ENCODE measurements at places on chromosomes 5 and 9. TPM values are rescaled to one million over a fixed set of nuclear protein-coding genes. Genes with fewer than 3 reads are reported as not detected.
A peak's percentile ranks its signal among the peaks of the same experiment; 100 is the strongest.

MRNIP gene
- total RNA-seq = 40.5 TPM

ZNF346 gene
- 26.2 TPM for total RNA-seq

- peak; percentile 36 for DNase-seq
Measured at GRCh38 chr9:93255994-93256877, 72.3 kb downstream of the WNK2 start.

DNA sequence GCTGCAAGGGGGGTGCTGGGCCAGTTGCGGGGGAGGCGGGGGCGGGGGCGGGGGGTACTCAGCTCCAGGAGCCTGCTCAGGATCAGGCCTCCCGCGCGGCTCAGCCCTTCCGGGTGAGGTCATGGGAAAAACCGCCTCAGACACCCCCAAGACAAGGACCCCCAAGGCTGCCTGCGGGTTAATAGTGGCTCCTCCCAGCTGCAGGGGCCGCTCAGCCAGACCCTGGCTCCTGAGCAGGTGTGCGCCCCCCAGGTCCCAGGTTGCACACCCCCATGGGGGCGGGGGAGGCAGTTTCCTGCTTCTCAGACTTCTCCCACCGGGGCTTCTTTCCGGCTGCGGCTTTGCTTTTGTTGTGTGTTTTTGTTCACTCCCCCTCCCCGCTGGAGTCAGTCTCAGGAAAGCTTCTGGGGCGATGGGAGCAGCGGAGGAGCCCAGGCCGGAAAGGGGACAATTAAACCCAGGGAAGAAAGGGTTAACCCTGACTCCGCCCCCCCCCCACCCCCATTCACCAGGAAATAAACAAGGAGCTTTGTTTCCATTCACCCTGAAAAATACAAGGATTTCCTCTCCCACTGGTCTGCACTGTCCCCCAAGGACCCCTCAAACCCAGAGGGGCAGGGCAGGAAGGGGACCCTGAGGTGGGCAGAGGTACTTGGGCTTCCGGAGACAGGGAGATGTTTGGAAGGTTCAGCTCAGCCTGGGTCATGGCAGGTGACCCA, 42.3 kb upstream of the NOTCH1 start:
- no peak for DNase-seq

DNA sequence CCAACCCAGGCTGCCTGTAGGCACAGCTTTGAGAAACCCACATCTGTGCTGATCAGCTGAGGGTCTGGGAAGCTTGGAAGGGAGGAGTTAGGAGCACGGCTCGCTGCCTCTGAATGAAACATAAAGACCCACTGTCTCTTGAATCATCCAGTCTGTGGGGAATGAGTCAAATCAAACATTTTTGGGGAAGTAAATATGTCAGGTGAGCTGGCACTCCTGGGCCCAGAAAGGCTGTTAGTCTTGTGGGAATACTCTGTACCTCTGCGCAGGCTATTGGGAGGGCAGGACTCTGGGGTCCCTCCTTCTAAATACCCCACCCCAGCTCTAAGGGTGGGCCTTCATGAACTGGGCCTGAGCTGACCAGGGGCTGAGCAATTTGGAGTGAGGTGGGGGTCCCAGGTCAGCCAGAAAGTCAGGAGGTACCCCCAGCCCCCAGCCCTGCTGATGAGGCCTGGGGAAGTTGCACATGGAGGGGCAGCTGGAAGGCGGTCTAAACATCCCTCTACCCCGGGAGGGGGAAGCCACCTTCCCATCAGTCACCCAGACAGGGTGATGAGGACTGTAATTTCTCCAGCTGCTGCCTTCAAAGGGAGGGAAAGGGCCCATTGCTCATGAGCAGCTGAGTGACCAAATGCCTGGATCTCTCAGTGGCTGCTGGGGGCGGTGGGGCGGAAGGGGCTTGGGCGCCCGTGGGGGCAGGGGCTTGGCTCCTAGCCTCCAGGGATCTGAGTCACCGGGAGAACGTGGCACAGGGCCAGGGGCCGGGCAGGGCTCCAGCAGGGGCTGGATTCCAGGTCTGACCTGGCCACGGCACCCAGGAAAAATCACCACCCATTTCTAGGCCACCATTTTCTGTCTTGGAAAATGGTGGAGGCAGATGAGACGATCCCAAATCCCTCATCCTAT, 10.8 kb downstream of the FIBCD1 start:
- no peak for DNase-seq

All from ureter (tissue), 1 donor.